ENCODE measurements at places on chromosomes 7 and 10. TPM values are rescaled to one million over a fixed set of nuclear protein-coding genes. Genes with fewer than 3 reads are reported as not detected.

Gene ITPRID1
- total RNA-seq, result not detected

Gene NUTM2E
- total RNA-seq, result 0.40 TPM

Gene SGCE
- 56.0 TPM for total RNA-seq

Gene LIPJ
- total RNA-seq, result not detected

Gene MRPS17
- total RNA-seq, result 24.3 TPM

Gene HHEX
- total RNA-seq, result 13.1 TPM

Gene PTPRN2
- total RNA-seq, result 0.77 TPM

Gene HMX2
- total RNA-seq, result not detected

Gene LRRN3
- total RNA-seq, result not detected

Gene TMEM229A
- not detected for total RNA-seq

Gene SPOCK2
- total RNA-seq, result 0.39 TPM

Gene HABP2
- total RNA-seq, result 0.12 TPM

Gene CALHM3
- total RNA-seq, result 0.31 TPM

Gene PCBD1
- 188 TPM for total RNA-seq

Gene CYP26C1
- not detected for total RNA-seq

Gene MLXIPL
- 0.91 TPM for total RNA-seq

Gene BAMBI
- 13.7 TPM for total RNA-seq

Gene SPDYE1
- total RNA-seq, result not detected

Gene OPN4
- not detected for total RNA-seq

Gene CDHR3
- total RNA-seq, result 5.4 TPM

Gene MOGAT3
- not detected for total RNA-seq

Gene ZNF853
- 1.9 TPM for total RNA-seq

Gene MKX
- not detected for total RNA-seq

Gene TWIST1
- total RNA-seq, result 3.8 TPM

Gene GPR85
- not detected for total RNA-seq

Gene ST8SIA6
- not detected for total RNA-seq

Gene VSTM4
- 0.39 TPM for total RNA-seq

Gene VIPR2
- not detected for total RNA-seq

Gene SPACDR
- 0.67 TPM for total RNA-seq

Data from A549 treated with ZK216348 at 1 μM for 4 hours (cell line).